ENCODE measurements at places on chromosomes 4 and X.

DNA sequence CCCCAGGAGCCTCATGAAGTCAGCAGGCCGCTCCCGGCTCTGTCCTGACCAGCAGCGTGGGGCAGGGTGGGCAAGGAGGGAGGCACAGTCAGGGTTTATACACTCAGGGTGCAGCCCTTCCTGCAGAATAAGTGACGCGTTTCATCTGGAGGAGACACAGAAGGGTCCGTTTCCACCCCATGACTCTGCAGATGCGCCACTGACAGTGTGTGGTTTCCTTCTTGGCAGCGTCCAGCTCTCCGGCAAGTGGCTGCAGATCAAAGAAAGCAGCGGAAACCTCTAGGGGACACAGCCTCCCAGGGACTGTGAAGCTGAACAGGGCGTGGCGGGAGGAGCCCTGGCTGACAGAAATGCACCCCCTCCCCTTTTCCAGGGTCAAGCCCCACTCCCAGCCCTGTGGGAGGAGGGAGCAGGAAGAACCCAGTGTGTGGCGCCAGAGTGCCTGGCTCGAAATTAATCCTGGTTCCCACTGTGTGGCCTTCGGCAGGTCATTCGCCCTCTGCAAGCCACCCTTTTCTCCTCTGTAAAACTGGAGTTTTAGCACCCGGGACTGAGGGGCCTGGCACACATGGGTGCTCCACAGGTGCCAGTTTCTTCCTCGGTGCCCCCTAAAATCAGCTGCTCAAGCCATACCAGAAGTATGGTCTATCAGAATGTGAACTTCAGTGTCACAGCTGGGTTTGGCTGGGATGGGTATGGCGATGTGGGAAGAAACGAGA is 17.3 kb upstream of the TBC1D14 start:
- DNase-seq: peak; percentile 61

DNA sequence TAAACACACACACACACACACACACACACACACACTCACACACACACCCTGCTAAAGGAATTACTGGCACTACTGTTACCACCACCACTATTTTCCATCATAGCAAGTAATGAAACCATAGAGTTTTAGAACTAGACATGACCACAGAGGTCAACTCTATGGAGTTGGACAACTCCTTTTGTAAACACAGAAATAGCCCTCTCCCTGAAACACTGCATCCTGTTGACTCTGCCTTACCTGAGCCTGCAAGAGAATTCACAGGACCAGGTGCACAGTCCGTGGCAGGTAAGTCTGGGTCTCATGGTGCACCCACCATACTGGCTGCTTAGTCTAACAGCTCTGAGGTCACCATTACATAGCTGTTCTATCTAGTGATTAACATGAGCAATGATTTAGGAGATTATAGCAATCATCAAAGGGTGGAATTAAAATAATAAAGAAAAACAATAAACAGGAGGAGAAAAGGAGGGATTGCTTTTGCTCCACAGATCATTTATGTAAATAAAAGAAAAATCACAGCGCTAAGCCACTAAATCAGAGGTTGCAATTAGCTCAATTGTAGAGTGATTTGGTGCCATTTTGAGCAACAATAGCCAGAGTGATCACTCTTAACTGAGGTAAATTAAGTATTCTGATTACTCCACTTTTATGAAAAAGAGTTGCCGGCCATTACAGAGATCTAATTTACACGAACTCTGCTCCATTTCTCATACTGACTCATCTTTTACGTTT is 340.0 kb upstream of the RASGEF1B start:
- no peak for DNase-seq

DNA sequence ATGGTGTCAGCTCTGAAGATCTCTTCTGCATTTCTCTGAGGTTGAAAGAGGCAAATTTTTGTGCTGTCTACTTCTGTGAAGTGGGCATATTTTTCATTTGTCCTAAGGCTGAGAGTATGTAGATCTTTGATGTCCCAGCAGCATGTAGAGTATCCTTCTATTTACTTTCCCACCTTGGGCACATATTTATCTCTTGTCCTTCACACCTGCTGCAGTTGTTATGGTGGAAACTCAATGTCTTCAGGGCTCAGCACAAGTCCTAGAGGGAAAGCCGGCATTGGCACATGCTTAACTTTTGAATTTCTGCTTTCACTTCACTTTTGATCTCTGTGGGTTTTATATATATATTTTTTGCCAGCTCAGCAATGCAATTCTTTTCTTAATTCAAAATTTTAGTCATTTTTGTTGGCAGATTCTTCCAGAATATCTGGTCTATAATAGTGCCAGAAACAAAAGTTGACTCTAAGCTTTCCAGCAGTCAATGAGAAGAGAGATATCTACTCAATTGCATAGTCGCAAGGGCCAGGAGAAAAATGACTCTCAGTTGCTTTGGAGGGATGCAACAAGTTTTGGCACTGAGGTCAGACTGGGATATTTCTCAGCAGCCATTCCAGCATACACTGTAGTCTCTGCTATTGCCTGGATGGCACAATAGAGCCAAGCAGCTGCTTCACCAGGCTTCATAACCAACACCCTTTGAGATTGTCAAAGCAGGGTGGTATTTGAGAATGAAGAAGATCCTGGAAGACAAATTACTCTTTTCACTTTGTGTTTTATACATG is 127.8 kb upstream of the FAT1 start:
- DNase-seq: no peak

GRCh38 chrX:57929373-57929772 is 19.1 kb upstream of the ZXDA start:
- peak; percentile 48 for DNase-seq

DNA sequence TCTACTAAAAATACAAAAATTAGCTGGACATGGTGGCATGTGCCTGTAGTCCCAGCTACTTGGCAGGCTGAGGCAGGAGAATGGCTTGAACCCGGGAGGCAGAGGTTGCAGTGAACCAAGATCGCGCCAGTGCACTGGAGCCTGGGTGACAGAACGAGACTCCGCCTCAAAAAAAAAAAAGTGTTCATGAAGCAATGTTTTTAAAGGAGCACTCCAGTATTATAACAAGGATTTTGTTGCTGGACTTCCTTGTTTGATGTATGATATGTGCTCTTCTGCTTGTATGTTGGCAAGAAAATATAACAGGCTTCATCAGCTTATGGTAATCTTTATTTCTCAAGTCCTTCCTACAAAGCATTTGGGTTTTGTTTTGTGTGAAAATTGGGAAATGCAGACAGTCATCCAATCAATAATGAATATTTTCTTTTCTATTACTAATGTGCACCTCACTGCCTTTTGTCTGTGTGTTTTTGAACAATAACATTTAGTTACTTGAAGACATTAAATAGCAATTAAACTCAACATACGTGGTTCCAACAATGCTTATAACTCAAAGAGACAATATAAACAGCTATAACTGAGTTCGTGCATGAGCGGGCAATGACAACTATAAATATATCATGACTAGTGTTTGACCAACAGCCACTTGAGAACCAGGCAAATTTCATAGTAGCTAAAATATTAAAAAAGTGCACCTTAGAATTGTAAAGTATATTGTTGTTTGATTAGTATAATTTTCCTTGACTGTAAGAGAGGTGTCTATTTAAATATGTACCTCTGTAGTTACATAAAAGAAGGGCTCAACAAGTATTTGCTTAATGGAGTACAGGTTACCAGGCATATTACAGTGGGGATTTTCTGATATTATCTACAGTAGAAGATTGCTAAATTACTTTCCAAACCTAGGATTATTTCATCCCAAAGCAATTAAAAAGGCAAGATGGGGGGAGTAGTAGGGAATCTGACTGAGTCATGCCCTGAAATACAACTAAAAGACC is 210.7 kb downstream of the PPP3CA start:
- no peak for DNase-seq

DNA sequence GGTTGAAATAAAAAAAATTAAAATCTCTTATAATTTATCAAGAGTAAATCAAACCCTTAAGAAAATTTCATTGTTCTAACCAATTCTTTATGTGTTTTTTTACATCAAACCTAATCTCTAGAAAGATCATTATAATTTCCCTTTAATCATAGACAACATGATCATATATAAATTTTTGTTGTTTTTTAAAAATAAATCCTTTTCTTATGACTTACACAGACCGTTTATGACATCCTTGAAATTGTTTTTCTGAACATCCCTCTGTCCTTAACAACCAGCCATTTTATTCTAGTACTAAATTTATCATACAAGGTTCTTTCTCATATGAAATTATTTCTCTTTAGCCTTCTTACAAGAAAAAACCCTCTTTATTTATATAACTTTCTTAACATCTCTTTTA is 62.7 kb upstream of the GABRE start:
- DNase-seq: no peak

GRCh38 chr4:87006426-87006675 is 71.5 kb downstream of the AFF1 start:
- no peak for DNase-seq

GRCh38 chrX:104419211-104419610 is 146.8 kb upstream of the IL1RAPL2 start:
- DNase-seq: peak; percentile 1

Measured in cardiac fibroblast (primary cell).